ENCODE measurements at places on chromosomes 3 and 15.

- no peak for DNase-seq
Observed at GRCh38 chr3:41180396-41180795, 18.9 kb upstream of the CTNNB1 start.

- no peak for DNase-seq
Observed at GRCh38 chr15:90003736-90004135, 2.6 kb downstream of the ZNF710 start.

DNA sequence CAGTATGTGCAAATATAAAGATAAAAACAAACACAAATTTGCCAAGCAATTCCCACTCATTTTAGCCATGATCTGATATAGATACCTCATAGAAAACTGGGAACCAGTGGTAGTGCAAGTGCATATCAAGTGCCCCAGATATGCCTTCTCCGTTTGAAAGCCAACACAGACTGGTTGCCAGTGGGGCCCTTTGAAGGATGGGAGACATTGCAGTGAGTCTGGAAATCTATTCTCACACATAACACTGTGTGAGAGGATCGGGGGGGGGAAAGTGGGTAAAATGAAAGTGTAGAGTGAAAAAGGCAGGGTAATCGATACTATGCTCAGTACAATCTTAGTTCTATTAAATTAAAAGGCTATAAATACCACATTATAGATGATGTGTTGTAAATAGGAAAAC, 83.0 kb downstream of the CBLB start:
- DNase-seq = no peak

- no peak for DNase-seq
Observed at GRCh38 chr3:37945156-37945806, 45.3 kb upstream of the VILL start.

- no peak for DNase-seq
Observed at GRCh38 chr3:128471720-128472119, 5.0 kb upstream of the DNAJB8 start.
